Daoy (cell line): ENCODE measurements at places on chromosomes 4 and X. TPM values are rescaled to one million over a fixed set of nuclear protein-coding genes. Genes with fewer than 3 reads are reported as not detected.

DNA sequence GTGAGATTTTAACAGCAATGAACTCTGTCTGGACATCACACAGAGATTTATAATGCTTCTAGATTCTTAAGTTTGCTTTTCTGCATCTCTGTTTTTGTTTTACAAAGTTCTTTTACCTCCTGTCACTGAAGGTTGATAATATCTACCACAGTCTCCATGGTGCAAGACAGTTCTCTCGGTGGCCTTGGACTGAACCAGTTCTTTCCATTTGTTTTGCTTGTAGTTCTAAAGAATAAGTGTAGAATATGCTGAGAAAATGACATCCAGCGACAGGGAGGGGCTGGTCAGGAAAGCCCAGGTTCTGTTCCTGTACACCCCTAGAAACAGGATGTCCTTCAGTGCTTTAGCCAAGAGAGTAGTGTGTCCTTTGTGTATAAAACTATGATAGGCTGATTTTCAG, 1079.5 kb upstream of the INTU start:
- no peak for DNase-seq

- no peak for DNase-seq
Observed at GRCh38 chrX:38085813-38086212, 79.5 kb downstream of the SYTL5 start.

- DNase-seq = no peak
Observed at GRCh38 chrX:78545233-78545632, 113.9 kb downstream of the RTL3 start.

- no peak for DNase-seq
Observed at GRCh38 chr4:75919920-75920319, 17.7 kb upstream of the PPEF2 start.

GRCh38 chrX:7446815-7447214, 298.9 kb upstream of the PUDP start:
- DNase-seq = no peak

DNA sequence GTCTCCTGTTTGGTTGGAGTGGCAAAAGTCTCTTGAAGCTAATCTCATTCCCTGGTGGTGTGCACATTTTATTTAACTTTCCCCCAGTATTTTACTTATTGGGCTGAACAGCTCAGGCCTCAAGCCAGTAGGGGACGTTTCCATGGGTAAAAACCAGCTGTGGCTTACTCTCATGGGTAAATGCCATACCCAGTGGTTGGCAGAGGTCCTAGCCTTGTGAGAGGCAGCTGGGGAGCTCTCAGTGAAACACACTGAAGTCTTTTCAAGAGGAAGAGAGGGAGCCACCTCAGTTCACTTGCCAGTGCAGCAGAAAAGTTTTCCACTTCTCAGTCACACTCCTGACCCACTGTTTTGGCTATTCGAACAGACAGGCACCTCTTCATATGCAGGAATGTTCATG, 1964.2 kb downstream of the ARAP2 start:
- DNase-seq = no peak

- no peak for DNase-seq
Observed at GRCh38 chr4:120481756-120482155, 415.1 kb upstream of the MAD2L1 start.

GRCh38 chr4:39730072-39730471, 32.1 kb downstream of the UBE2K start:
- no peak for DNase-seq

DNA sequence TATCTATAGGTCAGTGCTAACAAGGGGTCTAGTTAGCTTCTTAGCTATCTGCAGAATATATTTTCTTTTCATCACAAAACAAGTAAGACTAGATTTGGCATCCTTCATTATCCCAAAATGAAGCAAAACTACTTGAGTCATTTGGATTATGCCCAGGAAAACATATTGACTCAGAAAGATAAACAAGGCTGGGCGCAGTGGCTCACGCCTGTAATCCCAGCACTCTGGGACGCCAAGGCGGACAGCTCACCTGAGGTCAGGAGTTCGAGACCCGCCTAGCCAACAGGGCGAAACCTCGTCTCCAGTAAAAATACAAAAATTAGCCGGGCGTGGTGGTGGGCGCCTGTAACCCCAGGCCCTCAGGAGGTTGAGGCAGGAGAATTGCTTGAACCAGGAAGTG, 18.0 kb upstream of the MND1 start:
- no peak for DNase-seq

DNA sequence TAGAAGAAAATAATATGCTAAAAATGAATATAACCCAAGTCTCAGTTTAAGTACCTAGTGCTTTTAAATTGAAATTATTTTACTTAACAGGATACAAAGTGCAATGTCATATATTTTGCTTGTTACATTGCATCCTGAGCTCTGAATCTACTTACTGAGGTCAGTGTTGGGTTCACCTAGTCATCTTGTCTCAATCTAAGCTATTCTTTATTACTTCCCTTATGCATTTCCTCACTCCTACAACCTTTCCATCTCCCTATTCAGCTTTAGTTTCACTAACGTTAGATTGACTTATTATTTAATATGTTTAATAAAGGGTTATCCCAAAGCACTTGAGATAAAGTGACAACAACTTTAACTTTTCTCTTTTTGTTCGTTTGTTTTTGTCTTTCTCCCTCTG, 483.7 kb downstream of the FSTL5 start:
- no peak for DNase-seq

DNA sequence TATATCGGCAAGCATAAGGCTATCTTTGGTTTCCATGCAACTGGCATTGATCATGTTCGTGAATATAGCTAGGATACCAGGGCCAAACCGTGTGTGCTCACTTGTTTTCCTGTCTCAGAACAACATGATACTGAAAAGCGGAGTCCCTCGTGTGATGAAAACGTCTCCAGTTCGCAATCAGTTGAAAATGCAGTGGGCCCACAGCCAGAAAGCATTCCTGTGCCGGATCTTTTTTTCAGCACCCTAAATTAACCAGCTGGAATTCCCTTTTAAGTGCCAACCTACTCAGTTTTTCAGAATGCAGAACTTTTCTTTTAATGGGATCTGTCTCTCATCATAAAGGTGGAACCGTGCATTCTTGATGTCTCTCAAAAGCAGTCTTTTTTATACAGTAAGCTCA, 130.8 kb upstream of the FRG1 start:
- no peak for DNase-seq

GRCh38 chr4:76305971-76306881, at the start of gene STBD1:
Gene STBD1 (plus strand): TSS chr4:76306733. CDS start chr4:76306770, 37 bp downstream.
- peak; percentile 42 for DNase-seq

- DNase-seq = peak; percentile 20
Observed at GRCh38 chr4:158496030-158496741, 25.5 kb upstream of the RXFP1 start.

DNA sequence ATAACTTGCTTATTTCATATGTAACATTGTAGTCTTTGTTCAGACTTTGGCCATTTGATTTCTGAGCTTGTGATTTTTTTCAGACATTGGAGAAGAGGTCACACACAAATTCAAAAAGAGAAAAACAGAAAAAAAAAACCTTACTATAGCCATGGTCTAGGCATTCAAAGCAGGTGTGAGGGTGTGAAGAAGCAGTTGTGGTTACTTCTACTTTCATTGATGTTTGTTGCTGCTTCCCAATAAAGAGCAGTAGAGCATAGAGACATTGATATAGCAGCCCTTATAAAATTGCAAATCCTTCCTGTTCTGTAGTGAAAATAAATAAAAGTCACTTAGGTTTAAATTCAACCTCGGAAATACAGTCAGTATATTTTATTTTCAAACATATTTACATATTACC, 671.6 kb downstream of the GRXCR1 start:
- DNase-seq = no peak

GRCh38 chr4:88527787-88528186, 4.2 kb upstream of the PYURF start:
- DNase-seq = no peak

- DNase-seq = peak; percentile 20
Observed at GRCh38 chr4:173288296-173288695, 45.9 kb downstream of the HMGB2 start.

- no peak for DNase-seq
Observed at GRCh38 chr4:68272860-68273259, 27.4 kb upstream of the TMPRSS11B start.

- DNase-seq = no peak
Observed at GRCh38 chr4:101527188-101527587, 179.9 kb upstream of the PPP3CA start.

DNA sequence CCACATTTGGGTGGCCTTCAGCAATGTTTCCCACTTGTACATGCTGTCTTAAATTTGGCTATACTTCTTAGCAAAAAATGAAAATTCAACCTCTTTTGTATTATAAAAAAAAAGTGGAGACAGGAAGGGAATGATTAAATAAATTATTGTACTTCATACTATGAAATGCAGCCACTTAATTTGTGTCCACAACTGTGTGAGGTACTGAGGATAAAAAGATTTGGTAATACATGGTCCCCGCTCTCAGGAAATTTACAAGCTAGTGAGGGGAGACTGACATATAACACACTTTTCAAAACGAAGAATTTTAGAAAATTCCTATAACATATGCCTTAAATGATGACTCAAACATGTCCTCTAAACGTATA, 105.0 kb downstream of the HNRNPD start:
- no peak for DNase-seq

DNA sequence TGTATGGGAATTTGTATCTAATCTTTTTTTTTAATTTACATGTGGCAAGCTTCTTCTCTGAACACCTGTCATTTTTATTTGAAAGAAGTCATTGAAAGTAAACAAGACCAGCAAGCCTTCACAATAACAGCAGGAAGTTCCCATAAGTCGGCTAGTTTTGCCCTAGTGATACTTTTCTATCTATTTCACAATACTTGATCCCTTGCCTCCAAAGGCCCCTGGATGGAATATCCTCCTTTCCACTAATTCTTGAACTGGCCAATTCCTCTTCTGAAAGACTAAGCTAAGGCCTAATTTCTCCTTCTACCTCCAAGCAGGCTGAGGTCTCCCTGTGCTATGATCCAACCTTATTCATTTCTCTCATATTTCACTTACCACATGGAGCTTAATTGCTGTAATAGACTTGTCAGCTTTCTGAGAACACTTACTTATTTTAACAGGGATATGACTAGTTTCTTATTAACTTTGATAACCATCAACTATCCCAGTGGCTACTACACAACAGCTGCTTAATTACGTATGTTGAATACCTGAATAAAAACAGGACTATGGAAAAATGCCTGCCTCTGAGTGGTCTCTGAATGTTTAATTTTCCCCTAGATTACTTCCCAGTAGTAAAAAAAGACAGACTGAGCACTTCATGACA, 194.2 kb downstream of the MAD2L1 start:
- no peak for DNase-seq

GRCh38 chr4:181431661-181432060, 811.5 kb upstream of the TENM3 start:
- no peak for DNase-seq

DNA sequence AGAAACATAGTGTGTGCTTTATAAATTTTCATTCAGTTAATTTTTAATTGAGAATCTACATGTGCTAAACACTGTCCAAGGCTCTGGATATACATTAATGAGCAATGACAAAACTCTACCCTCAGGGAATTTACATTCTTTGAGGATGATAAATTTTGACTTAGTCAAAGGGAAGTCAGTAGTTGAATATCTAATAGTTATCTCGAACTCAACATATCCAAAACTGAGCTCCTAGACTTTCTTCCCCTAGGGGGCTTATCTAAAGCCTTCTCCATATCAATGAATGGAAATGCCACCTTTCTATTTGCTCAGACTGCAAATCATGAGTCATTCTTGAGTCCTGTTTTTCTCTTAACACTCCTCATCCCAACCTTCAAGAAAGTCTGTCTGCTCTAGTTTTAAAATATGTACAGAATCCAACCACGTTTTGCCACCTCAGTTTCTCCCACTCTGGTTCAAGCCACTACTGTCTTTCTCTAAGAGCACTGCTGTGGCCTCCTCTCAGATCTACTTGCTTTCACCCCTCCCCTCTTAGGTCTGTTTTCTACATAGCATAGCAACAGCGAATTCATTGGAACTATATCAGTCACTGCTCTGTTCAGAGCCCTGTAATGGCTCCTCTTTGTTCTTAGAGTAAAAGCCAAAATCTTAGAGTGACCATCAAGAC, 9.5 kb downstream of the PARM1 start:
- DNase-seq = no peak

- no peak for DNase-seq
Observed at GRCh38 chr4:174252412-174252811, 31.1 kb downstream of the FBXO8 start.

GLRA3 gene
- not detected in 2 replicates for total RNA-seq

HAND2 gene
- total RNA-seq = 2.2 and 2.5 TPM in 2 replicates

SLC4A4 gene
- total RNA-seq = 1.2 and 2.6 TPM in 2 replicates

POU3F4 gene
- total RNA-seq = 0.06 TPM in 1 of 2 replicates, not detected in the other

TKTL2 gene
- not detected in 2 replicates for total RNA-seq

TRPC5OS gene
- not detected in 2 replicates for total RNA-seq

ZNF330 gene
- total RNA-seq = 24.6 and 38.2 TPM in 2 replicates

ZAR1 gene
- 0.11 TPM in 1 of 2 replicates, not detected in the other for total RNA-seq

RASSF6 gene
- total RNA-seq = not detected in 2 replicates

SRPX gene
- 18.2 and 28.0 TPM in 2 replicates for total RNA-seq

BEND2 gene
- not detected in 2 replicates for total RNA-seq

TCEAL6 gene
- not detected in 2 replicates for total RNA-seq

REPS2 gene
- total RNA-seq = 0.97 and 5.6 TPM in 2 replicates

REELD1 gene
- total RNA-seq = not detected in 2 replicates

GABRB1 gene
- total RNA-seq = 3.3 TPM in 1 of 2 replicates, not detected in the other
